Activated CD8-positive, alpha-beta memory T cell treated with anti-CD3 and anti-CD28 coated beads, Interleukin-2, amount 10 ng/mL, durations not matched to agents 7 days and 5 days (primary cell): ENCODE measurements at places on chromosomes 4 and X. TPM values are rescaled to one million over a fixed set of nuclear protein-coding genes. Genes with fewer than 3 reads are reported as not detected.

- DNase-seq, result no peak
Observed at GRCh38 chr4:182765987-182766856, 151.0 kb downstream of the DCTD start.

- no peak for DNase-seq
Observed at GRCh38 chr4:54189140-54189539, 40.0 kb upstream of the PDGFRA start.

DNA sequence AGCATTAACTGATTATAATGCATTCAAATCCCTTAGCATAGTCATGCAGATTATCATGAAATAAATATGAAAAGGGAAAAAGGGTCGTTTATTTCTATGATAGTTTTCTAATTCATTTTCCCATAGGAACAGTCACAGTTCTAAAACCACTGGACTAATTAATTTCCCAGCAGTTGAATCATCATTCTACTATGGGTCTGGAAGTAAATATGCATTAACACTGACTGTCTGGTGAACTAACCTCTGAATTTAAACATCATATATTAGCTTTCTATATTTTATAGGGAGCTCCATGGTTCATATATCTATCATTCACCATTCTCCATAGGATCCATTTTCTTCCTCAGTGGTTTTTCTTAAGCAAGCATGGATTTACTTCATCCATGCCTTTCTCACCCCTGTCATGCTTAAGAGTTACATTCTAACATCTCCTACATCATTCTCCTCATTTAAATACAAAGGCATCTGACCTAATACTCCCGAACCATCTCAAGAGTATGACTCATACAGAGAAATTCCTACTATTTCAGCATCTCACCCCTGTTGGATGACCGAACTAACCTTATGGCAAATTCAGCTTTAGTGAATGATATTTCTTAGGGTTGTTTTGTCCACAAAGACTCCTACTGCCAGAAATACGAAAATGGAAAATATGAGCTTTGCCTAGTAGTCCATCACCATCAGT is 198.7 kb upstream of the ADAMTS3 start:
- no peak for DNase-seq

SORBS2 gene
- not detected for total RNA-seq

REELD1 gene
- total RNA-seq, result not detected
